Lower lobe of right lung (tissue), 2 donors: ENCODE measurements at places on chromosomes 11 and 22. TPM values are rescaled to one million over a fixed set of nuclear protein-coding genes. Genes with fewer than 3 reads are reported as not detected.

The DBX1 gene
- not detected for total RNA-seq

The CCDC73 gene
- 0.09 TPM for total RNA-seq

The MS4A6E gene
- not detected for total RNA-seq

The FLRT1 gene
- total RNA-seq, result not detected

The MISFA gene
- 3.3 TPM for total RNA-seq

The CDC45 gene
- total RNA-seq, result 1.4 TPM

The MYBPC3 gene
- 0.86 TPM for total RNA-seq

The SCGB2A2 gene
- not detected for total RNA-seq

The SAA4 gene
- 0.62 TPM for total RNA-seq

The KRTAP5-2 gene
- total RNA-seq, result not detected

The HIC2 gene
- 5.7 TPM for total RNA-seq

The CLTCL1 gene
- 6.8 TPM for total RNA-seq
